ENCODE measurements at places on chromosomes 3 and 15.
A peak's percentile ranks its signal among the peaks of the same experiment; 100 is the strongest.

- DNase-seq: peak; percentile 18
These were observed 303.9 kb downstream of the GAP43 start for GRCh38 chr3:115927197-115927596.

DNA sequence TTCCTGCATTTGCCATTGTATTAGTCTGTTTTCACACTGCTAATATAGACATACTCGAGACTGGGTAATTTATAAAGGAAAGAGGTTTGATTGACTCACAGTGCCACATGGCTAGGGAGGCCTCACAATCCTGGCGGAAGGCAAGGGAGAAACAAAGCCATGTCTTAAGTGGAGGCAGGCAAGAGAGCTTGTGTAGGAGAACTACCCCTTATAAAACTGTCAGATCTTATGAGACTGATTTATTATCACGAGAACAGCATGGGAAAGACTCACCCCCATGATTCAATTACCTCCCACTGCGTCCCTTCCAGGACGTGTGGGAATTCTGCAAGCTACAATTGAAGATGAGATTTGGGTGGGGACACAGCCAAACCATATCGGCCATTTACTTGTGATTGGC lies 27.8 kb downstream of the YEATS2 start:
- no peak for DNase-seq

DNA sequence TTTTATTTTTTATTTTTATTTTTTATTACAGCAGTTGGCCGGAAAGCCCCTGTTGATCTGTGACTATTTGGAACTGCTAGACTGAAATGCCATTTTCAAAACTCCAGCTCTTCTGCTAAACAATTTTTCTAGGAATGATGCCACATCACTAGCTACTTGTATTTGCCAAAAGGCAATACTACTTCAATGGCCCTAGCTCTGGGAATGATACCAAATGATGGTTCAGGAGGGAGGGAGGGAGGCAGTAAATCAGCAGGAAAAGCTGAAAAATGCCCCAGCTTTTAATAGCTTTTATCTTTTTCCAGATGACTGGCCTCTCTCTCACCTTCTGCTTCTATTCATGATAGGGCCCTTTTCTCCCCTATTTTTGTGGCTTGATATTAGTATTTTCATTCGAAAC lies 2.6 kb upstream of the CHL1 start:
- no peak for DNase-seq

DNA sequence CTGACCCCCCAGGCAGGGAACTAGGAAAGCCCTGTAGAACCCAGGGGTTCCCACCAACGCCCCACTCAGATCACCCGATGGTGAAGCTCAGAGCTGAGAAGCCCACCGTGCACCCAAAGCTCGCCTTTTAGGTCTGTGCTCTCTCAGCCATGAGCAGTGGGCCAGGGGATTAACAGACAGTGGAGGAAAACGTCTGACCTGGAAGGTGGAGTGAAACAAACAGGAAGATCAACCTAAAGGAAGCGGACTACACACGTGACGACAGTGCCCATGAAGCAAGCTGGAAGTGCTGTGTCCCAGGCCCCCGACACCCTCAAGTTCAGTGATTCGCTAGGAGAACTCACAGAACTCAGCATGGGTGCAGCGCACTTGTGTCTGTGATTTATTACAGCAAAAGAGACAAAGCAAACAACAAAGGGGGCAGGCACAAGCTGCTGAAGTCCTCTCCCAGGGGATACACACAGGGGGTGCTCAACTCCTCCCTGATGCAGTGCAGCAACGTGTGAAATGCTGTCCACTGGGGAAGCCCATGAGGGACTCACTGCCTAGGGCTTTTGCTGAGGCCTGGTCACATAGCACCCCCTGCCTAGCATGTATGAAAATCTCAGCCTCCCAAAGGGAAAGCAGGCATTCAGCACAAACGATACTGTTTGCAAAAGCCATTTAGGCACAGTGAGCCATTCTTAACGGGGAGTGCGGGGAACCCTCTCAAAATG lies 43.5 kb downstream of the CFAP92 start:
- DNase-seq: peak; percentile 47

DNA sequence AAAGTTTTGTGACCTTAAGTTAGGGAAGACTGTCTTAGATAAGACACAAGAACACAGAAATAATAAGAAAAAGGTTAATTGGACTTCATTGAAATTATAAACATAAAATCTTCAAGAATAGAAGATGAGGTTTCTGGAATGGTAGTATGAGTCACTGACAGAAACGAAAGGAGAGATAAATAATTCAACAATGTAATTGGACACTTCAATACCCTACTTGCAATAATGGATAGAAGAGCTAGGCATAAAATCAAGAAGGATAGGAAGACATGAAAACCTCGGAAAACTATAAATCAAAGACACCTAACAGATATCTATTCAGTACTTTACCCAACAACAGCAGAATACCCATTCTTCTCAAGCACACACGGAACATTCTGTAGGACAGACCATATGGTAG lies 15.9 kb upstream of the MFSD1 start:
- DNase-seq: no peak

DNA sequence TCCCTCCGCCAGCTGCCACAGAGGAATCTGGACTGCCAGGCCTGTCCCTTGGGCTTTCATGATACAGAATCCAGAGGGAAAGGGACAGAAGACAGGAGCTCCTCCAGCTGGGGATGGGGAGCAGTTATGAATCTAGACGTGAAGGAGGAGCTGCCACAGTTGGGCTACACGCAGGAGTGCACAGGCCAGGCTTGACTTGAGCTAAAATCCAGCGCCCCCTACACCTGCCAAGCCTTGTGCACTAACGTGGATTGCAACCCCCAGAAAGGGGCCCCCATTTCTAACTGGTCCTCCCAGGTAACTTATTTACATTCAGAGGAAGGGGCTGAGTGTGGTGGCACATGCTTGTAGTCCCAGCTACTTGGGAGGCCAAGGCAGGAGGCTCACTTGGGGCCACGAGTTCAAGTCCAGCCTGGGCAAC lies 14.3 kb downstream of the KLHL6 start:
- no peak for DNase-seq

DNA sequence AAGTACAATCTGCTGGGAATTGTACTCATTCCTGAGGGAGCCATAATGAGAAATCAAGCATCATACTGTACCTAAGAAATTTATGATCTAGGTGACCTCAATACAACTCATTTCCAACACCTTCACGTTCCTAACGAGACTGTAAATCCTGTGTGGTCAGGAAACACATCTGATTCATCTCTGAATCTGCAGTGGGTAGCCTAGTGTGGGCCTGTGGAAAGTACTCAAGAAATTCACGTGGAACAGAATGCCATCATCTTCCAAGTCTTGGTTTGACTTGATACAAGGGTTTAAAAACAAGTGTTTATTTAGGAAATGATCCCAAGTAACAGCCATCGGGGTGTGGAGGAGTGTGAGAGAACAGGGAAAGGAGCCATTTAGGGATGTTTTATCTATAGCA lies 568.9 kb downstream of the EDEM1 start:
- peak; percentile 30 for DNase-seq

- DNase-seq: no peak
These were observed 224.8 kb upstream of the NANOGP8 start for GRCh38 chr15:35309886-35310285.

- no peak for DNase-seq
These were observed 12.0 kb downstream of the DNASE1L3 start for GRCh38 chr3:58198804-58199203.

- no peak for DNase-seq
These were observed 175.8 kb upstream of the ATP11B start for GRCh38 chr3:182617500-182617899.

DNA sequence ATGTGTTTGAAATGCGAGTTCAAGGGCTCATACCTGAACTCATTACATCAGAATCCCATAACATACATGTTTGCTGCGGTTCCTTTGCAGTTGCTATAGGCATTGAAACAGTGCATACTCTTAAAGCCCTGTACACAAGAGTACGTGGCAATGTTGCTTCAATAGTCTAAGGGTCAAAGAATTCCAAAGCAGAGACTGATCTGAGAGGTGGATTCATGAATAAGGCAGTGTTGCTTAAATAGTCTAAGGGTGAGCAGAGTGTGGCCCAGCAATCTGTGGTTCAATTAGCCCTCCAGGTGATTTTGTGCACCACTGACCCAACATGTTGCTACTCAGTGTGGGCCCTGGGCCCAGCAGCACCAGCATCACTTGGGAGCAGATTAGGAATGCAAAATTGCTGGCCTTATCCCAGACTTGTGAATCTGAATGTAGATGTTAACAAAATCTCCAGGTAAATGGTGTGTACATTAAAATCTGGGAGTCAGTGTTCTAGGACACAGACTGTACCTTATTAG lies 314.7 kb upstream of the UMPS start:
- no peak for DNase-seq

DNA sequence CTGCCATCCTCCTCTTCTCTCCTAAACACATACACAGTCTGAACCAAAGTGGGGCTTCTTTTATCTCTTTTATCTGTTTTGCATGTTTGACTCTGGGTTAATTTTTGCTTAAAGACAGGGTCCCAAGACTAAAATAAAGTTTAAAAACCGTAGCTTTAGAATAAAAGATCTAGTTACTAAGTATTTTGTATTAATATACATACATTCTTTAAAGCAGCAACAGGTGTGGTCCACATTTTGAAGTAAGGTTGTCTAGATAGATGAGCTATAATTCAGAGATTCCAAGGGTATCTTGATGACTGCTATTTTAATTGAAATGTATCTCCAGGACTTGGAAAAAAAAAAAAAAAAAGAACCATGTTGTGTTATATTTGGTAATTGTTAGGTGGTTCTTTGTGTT lies 61.3 kb downstream of the CALML4 start:
- no peak for DNase-seq

DNA sequence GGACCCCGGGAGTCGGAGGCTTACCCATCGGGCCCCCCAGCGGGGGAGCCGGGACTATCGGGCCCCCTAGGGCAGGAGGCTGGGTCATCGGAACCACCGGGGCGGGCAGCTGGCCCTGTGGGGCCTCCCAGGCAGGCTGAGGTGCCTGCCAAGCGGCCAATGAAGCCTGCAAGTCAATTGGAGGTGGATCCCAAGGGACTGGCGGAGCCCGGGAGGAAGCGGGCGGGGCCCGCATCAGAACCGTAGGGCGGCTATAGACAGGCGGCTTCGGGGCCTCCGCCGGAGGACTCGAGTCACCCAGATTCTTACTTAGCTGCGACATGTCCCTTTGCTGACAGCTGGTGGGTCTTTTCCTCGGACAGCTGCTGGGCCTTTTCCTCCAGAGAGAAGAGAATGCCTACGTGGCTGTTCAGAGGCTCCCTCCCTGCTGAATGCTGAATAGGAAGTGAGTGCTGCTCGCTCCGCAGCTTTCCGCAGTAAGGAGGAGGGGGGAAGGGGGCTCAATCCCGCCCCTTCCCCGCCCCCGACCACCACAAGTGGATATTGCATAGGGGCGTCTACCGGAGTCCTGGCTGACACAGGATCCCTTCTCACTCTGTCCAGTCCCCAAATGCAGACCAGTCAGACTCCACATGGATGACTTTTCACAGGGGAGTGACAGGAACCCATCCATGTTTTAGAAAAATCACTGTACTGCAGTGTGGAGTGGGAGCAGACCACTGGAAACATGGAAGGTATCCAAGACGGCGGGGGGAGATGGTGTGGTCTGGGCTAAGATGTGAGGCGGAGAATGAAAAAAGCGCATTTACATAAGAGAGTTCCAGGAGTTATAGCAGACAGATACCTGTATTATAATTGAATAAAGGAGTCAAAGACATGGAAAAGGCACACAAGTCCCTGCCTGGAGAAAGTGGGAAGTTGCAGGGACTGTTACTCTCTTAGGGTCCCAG lies at the start of gene MAGEL2:
TSS of gene MAGEL2 (minus strand) at position 447 of the 950 bp plus-strand sequence. CDS start at position 322, 125 bp downstream.
- no peak for DNase-seq

DNA sequence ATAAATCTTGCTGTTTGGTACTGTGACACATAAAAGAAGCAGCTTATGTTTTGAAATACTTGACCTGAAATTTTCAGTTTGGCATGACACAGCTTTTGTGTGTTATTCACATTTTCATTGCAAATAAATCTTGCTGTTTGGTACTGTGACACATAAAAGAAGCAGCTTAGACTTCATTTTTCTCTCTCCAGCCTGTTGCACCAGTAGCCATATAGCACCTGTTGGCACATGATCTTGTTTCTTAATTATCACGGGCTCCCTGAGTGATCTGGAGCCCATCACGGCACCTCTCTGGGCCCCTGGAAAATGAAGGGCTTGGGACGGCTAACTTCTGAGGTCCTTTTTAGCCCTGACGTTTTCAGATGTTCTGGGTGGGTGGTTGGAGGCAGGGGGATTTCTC lies 77.4 kb upstream of the SLCO3A1 start:
- no peak for DNase-seq

DNA sequence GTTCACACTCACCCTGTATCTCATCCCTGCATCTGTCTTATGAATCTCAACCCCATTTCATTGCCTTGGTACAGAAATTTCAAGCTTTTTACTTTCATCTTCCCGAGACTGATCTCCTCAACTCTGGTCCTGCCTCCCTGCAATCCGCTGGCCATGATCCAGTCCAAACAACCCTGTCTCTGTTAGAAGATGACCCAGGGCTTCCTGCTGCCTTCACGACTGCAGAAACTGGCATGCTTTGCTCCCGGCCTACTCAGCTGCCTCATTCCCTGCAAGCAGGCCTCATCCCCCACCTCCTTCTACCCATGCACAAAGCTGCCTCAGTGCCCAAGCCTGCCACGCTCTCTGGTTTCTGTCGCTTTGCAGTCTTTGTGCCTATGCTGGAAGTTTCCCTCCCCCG lies 12.4 kb downstream of the HES1 start:
- DNase-seq: no peak

DNA sequence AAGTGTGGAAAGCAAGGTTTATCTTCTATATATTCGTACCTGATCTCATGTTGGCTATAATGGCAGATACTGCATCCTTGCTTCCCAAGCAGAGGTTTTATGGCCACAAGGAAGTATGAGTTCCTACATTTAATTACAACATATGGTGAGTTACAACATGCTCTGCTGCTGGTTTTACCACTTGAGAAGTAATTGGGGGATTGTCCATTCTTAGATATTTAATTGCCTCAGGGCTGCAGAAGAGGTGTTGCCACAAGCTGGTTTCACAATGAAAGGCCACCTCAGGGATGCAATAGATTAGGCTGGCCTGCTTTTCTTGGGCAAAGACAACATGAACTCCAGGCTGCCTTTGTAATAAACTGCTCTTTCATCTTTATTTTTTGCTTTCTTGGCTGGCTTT lies 48.6 kb downstream of the RAP2B start:
- no peak for DNase-seq

DNA sequence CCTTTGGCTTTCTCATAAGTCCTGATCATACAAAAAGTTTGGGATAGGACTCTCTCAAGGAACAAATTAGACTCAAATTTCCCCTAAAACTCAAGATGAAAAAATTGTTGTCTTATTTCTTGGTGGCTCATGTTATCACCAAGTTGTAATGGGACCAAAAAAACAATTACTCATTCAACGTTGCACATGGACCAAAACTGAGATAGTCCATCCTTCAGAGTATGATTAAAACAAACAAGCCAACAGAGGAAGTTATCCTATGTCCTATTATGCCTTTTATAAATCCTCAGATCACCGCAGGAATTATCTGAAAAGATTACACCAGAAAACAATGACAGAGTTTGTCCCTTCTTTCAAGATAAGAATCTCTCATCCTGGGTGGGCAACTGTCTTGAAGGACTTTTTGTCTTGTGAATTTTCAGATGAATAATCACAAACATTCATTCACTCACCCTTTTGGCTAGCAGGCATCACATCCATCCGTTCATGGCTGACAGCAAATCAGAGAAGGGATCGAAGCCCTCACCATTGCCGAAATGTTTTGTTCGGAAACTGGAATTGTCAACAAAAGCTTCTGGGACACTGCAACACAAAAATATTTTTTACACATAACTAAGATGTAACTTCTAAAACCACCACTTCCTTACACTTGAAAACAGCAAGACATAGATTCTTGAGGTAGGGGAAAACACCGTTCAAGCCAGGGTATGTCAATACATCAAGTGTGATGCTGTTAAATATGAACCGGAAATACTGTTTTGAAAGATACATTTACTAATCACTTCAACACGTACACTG lies 90.4 kb downstream of the FOXP1 start:
- DNase-seq: no peak
